ENCODE measurements at places on chromosomes 4 and X.

DNA sequence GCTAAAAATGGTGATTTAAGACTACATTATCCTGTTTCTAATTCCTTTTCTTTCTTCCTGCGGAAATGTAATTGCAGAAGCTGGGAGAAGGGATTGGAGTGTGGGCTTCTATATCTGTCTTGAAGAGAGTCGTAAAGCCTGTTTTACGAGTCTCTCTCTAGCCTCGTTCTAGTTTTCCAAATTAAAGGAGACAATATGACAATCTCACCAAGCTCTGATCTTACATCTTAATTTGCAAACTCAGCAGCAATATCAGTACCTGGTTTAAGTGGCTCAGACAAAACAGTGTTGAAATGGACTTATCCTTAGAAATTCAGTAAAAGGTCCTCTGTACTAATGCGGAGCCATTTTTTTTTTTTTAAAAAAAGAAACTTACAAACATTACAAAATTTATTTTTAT lies 349.5 kb upstream of the HAND2 start:
- no peak for DNase-seq

GRCh38 chrX:19814240-19814639 lies 73.2 kb downstream of the SH3KBP1 start:
- DNase-seq = no peak

GRCh38 chrX:65874765-65875164 lies 165.1 kb downstream of the VSIG4 start:
- DNase-seq = no peak

DNA sequence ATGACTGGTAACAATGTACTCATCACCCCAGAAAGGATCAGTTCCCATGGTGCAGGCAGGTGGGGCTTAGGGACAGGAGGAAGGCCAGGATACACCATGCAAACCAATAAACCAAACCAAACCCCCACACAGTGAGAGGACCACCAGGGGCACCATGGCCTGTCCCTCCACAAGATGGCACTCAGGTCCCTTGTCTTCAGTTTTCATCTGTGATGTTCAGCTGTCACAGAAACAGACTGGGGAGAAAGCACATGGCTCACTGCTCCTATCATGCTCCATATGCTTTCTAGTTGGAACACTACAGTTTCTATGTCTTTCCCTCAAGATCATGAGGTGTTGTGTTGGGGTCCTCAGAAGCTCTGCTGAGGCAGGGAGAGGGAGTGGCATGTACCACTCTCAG lies 10.1 kb downstream of the HS3ST1 start:
- no peak for DNase-seq

DNA sequence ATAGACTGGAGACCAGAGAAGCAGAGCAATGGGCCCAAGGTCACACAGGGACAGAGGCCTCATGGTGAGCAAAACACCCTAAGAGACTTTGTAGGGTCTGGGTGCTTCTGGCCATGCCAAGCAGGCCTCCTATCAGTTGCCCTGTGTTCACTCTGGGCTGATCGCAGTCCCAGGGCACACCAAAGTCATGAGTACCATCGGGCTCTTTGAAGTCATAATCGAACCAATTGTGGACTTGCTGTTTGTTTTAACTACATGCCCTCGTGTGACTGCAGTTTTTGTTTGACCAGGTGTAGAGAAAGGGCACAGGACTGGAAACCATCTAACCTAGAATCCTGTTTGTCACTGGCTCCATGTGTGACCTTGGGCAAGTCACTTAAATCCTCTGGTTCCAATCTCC lies 172.5 kb upstream of the CPEB2 start:
- no peak for DNase-seq

DNA sequence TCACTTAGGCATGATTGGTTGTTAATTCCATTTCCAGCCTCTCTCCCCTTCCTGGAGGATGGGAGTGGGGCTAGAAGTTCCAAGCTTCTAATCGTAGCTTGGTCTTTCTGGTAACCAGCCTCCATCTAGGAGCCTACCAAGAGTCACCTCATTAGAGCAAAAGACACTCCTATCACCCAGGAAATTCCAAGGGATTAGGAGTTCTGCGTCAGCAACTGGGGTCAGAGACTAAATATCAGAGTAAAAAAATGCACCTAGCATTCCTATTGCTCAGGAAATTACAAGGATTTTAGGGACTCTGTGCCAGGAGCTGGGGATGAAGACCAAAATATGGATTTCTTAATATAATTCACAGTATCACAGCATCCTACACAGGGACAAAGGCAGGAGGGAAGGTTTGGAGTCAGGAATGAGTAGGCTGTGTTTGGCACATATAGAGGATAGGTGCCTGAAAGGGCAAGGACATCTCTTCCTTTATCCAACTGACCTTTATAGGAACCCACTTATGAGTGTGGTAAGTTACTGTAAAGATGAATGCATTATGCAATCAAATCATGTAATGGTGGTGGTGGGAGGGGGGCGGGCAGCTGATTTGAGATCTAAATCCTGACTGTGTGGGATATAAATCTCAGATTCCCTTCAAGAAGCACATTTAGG lies 30.5 kb upstream of the LIMCH1 start:
- no peak for DNase-seq

DNA sequence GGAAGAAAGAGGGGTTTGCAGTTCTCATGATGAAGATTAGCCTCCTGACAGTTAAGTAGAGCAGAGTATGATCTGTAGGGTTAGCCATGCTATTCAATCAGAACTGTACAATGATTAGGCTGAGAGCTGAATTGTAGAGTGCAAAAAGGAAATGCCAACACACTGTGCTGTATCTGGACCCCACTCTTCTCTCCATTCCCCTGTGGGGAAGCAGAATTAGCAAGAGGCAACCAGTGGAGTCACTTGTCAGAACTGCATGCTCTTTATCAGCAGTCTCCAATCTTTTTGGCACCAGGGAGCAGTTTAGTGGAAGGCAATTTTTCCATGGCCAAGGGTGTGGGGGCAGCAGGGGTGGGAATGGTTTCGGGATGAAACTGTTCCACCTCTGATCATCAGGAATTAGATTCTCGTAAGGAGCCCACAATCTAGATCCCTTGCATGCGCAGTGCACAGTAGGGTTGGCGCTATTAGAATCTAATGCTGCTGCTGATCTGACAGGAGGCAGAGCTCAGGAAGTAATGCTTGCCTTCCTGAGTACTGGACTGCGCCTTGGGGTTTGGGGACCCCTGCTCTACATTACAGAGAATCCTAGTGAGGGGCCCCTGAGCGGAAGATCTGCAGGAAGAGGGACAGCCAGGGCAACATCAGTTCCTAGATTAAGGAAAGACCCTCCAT lies 19.4 kb downstream of the TBC1D9 start:
- DNase-seq = no peak

GRCh38 chrX:40471965-40472648 lies 108.7 kb upstream of the ATP6AP2 start:
- DNase-seq = no peak

GRCh38 chr4:152357206-152357605 lies 178.7 kb downstream of the FBXW7 start:
- no peak for DNase-seq

GRCh38 chrX:84441143-84441542 lies 61.1 kb downstream of the HDX start:
- no peak for DNase-seq

GRCh38 chr4:76504613-76505465 lies 69.8 kb downstream of the SHROOM3 start:
- no peak for DNase-seq

DNA sequence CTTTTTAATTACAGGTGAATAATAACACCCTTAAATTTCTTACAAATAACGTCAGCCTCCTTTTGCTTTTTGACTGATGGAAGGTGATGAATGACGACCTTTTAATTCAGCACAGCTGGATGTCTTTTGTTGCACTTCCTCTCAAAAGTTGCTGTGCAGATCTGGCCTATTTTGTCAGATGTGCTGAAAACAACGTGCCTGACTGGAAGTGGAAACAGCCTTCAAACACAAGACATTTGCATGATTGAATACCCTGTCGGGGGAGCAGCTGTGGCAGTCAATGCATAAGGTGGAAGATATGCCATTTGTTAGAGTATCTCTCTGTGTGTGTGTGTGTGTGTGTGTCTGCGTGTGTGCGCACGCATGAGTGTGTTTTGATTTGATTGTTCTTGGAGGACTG lies 579.7 kb downstream of the SPRY1 start:
- no peak for DNase-seq

GRCh38 chr4:183716302-183716701 lies 57.2 kb downstream of the TRAPPC11 start:
- DNase-seq = no peak

GRCh38 chr4:15479089-15479912 lies 9.6 kb downstream of the CC2D2A start:
- no peak for DNase-seq
